ENCODE measurements at places on chromosomes 3 and 15.

DNA sequence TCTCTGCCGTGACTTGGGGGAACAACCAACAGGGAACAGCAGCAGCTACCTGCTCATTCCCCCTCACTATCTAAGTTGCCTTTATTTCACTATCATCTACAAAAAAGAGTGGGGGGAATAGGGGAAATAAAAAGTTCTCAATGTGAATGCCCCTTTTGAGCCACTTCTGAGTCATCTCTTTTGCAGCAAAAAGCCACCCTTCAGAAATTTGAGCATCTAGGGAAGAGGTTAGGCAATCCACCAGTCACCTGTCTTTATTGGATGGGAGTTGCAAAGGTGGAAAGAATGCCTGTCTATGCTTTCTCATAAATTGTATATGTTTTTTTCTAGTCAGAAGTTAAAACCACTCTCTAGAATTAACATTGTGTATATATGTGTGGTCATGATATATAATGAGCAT is 41.1 kb downstream of the GPD1L start:
- no peak for DNase-seq

- DNase-seq, result no peak
Observed at GRCh38 chr3:127688416-127689265, 15.9 kb downstream of the ABTB1 start.

DNA sequence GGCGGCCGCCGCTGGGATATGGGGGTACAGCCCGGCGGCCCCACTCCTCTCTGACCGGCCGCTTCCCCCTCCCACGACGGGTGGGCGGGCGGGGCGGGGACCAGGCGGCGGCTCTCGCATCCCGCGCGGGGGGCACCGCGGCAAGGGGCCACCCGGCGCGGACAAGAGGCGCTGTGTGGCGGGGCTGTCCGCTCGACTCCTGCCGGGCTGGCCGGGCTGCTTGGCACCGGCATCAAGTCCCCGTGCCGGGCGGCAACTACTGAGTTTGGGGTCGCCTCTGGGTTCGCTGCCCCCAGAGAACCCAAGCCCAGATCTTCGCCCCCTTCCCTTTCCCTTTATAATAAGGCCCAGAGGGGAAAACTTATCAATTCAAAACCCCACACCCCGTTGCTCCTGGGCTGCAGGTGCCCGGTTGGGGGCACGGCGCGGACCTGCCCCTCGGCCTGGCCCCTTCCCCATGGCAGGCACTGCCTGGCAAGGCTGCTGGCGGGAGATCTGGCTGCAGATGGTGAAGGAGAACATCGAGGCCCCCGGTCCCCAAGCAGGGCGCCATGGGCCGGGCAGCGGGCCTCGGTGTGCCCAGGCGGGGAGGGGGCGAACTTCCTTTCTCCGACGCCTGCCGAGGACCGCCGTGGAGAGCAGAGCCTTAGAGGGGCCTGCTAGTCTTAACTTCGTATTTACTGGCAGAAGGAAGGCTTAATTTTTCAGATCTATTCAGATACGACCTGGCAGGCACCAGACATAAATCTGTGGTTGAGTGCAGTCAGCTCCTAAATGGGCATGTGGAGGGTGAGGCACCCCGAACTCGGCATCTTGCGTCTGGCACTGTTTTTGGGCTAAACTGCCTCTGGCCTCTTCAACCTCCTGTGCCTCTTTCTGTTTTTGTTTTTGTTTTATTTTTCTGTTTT is 911 bp downstream of the APBA2 start:
- no peak for DNase-seq

DNA sequence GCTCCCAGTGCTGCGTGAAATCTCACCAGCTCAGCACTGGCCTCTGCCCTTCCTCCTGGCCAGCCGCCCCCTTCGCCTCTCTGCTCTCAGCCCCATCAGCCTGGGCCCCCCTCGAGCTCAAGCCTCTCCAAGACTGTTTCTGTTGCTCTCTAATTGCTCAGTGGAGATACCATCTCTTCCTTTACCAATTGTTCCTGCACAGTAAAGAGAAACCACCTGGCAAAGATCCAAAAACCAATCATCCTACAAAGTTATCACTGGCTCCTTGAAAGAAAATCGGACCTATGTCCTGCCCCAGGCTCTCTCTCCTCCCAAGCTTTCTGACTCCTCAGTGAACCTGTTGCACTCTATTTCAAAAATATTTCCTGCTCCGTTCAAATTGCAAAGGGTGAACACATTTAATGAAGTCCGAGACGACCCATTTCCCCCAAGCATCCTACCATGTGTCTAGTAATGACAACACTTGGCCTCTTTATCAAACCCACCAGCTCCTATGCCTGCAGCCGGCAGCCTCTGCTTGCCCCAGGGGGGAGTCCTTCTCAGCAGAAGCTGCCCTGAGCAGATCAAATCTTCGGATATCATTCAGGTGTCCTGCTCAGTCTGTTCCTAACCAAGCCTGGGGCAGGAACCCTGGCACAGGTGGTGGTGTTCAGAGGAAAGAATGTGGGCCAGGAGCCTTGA is 53.7 kb upstream of the FAM174B start:
- no peak for DNase-seq

DNA sequence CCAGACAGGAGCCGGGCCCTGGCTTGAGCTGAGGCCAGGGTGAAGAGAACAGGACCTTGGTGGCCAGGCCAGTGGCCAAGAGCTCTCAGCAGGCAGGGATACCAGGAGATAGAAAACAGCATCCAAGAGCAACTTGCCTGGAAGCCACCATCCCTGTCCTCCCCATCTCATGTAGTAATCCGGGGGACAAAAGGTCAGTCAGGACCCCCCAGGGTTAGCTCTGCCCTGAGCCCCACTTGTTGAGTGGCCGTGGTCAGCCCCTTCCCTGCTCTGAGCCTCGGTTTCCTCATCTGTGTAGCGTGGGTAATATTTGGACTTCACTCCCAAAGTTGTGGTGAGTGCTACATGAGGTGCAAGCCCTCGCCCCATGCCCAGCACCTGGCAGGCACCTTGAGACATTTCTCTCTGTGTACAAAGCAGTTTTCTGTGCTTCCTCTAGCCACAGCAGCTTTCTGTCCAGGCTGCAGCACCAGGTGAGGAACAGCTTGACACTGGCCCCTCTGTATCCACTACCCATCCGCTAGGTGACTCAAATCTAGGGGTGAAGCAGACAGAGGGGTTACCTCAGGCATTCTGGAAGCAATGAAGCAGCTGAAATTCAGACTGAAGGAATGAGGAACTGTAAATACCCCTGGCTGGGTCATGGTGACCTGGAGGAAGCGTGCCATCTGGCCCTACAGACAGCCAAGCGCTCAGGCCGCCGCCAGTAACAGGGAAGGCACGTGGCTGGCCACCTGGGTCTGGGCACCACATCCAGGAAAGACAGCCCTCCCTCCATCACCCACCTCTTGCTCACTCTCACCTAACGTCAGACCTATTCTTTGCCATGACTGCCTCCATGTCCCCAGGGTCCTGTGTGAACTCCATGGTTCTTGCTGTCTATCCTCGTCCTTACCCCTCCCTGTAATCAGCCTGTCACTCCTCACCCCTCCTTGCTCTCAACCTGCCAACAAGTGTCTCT is 6.7 kb downstream of the CISH start:
- DNase-seq, result no peak

DNA sequence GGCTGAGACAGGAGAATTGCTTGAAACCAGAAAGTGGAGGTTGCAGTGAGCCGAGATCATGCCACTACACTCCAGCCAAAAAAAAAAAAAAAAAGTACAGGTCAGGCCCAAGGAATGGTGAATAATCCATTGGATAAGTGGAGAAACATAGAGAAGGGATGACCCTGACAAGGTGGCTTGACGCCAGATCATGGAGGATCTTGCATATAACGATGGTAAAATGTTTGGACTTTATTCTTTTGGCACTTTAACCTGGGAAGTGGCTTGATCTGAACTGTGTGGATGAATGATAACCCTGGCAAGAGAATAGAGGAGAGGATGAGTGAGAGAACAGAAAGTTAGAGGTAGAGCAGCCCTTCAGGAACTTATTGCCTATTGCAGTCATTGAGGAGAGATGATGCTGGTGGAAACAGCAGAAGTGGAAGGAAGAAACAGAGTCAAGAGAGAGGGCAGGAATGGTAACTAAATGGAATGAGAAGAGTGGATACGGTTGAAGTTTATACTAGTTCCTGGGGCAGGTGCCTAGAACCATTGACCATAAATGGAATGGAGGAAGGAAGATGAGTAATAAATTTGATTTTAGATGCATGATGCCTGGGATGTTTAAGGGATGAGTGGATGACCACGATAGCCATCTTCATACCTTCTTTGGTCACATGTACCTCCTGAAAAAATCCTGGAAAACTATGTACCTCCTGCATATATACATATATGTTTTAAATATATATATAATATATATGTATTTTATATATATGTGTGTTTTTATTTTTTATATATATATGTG is 57.8 kb downstream of the BLM start:
- DNase-seq, result no peak

- no peak for DNase-seq
Observed at GRCh38 chr3:16412192-16412800, 101.2 kb downstream of the RFTN1 start.

GRCh38 chr3:96931119-96931862 is 116.9 kb downstream of the EPHA6 start:
- no peak for DNase-seq

DNA sequence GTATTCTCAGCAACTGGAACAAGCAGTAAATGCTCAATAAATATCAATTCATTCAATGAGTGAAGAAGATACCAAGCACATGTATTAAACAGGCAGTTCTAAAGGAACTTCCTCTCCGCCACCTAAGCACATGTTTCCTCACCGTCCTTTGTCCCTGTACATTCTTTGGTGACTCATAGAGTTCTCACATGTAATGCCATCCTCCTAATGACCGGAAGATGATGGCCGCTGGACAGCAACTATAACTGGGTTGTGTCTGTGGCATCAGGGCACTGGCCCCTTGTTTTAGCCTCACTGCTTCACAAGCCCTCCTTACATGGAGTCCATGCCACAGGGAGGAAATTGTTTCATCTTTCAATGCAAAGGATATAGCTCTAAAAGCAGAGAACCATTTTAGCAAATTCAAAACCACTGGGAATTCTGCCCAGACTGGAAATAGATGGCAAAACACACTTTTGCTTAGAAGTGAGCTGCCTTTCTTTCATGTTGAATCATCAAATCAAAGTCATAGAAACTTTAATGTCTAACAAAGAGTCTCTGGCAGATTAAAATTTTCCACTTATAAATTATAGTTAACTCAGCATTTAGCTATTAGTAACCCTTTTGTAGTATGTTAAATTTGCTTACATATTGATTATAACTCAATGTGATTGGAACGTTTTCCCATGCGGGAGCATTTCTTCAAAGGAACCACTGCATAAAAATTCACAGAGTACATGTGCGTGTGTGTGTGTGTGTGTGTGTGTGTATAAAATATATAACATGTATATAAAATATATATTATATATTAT is 74.1 kb downstream of the GAP43 start:
- DNase-seq, result no peak

DNA sequence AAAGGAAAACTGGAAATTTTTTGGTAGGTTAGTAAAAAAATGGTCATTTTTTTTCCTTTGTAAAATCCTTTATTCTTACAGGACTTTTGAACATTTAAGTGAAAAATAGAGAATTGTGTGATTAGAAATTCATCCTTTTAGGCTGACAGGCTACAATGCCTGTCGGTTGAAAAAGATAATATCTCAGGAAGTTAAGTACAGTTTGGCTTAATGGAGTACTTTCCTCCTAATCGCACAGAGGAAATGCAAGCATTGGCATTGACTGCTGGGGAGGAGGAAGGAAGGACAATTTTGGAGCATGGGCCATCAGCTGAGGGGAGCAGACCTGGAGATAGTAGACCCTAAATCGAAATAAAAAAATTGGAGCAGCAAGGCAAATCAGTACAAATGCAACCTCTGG is 135.1 kb upstream of the ICE2 start:
- no peak for DNase-seq

DNA sequence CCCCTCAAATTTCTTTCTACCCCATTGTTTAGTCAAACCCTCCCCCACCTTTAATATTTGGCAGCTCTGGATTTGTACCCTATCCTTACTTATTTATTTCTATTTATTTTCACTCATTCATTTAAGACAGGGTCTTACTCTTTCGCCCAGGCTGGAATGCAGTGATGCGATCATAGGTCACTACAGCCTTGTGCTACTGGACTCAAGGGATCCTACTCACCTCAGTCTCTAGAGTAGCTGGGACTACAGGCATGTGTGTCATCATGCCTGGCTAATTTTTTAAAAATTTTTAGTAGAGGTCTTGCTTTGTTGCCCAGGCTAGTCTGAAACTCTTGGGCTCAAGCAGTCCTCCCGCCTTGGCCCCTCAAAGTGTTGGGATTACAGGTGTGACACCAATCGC is 35.4 kb downstream of the ARIH1 start:
- no peak for DNase-seq

DNA sequence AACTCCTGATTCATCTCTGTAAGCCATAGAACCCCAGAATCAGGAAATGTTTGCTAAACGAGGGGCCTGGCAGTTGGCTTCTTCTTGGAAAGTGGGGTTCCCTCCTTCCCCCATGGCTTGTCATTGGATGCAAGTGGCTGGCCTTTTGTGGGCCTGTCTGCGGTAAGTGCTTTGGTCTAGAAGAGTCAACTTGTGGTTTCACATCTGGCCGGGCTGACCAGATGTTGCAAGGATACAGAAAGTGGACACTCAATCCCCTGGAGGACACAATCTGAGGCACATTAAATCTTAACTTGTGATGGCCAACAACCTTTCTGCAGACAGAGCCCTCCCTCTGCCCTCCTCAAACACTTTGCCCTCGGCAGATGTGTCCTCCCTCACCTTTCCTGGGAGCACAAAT is 1.1 kb downstream of the FAH start:
- no peak for DNase-seq

GRCh38 chr15:79653533-79653932 is 221.4 kb downstream of the MINAR1 start:
- no peak for DNase-seq

DNA sequence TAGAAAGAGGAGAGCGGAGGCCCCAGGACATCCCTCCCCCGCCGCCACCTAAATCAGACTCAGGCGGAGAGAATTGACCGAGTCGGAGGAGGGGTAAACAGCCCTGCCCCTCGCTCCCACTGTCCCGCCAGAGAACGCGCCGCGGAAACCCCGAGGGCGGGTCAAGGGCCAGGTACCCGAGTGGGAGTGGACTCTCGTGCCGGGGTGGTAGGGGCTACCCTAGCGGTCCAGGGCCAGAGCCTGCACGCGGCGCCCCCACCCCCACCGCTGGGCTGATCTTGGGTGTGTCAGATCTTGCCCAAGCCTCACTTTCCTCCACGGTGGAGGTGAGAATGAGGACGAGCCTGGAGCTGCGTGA is 19.0 kb downstream of the SPATA12 start:
- DNase-seq, result no peak

Data from AG09319 (cell line).